ENCODE measurements at places on chromosomes 1 and 21.

DNA sequence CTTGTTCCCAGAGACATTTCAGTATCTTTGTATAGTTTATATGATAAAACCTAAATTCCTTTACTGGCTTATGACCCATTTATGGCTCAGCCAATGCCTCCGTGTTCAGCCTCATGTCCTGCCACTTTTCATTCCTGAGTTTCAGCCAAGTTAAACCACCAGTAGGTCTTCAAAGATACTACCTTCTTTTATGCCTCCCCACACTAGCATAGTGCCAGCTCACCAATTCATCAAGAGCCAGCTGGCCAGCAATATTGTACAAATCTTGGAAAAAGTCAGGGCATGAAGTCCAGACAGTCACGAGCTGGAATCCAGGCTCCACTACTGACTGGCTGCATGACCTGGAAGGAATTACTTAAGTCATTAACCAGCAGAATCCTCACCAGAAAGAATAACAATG, 446.0 kb downstream of the GPATCH2 start:
- DNase-seq = no peak

DNA sequence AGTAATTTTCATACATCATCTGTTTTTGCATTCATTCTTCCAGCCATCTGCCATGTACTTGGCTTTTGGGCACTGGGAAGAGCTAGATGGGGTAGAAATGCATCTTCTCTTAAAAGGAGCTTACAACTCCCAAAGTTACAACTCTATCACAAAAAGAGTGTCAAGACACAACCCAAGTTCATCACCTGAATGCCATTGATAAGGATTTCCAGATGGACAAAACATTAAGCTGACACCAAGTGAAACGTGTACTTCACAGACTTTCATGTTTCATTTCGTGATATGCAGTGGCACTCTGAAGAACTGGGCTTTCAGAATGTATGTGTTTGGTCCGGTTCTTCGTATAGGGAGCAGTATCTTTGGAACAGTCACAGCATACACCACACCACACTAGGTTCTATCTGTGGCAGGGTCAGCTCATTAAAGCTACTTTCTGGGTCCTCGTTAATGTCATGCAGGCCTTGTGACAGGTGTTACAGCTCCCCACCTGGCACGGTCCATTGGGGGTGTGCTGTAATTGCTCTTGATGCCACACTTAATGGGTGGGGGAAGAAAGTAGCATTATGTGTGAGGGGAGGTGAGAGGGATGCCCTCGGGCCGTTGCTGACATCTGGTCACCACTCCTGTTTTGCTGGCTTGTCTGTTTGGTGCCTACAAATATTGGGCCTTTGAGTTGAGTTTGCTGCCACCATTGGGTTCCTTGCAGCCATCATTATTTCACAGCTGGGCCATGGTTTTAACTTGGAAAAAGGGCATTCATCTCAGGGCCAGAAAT, 164.9 kb downstream of the NFIA start:
- no peak for DNase-seq

- DNase-seq = peak; percentile 57
Measured at GRCh38 chr1:46747683-46748288, 28.9 kb upstream of the EFCAB14 start.

- DNase-seq = peak; percentile 50
Measured at GRCh38 chr21:39555911-39556590, 56.7 kb upstream of the B3GALT5 start.

DNA sequence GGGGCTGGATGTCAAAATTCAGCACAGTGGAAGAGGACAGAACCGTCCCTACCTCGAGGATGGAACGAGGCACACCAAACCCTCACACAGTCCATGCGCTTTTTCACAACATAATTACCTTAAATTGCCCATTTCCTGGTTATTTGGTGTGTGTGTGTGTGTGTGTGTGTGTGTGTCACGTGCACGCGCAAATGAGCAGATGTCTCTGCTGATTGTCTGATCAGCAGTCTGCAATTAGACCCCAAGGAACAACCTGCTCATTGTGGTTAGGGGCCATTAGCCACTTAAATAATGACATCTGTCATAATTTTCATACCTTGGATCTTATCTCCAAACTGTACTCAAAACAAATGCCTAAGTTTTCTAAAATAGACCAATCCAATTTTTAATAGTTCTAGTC, 23.2 kb downstream of the AVPR1B start:
- no peak for DNase-seq

GRCh38 chr1:33541966-33542365, 69.5 kb downstream of the ZSCAN20 start:
- DNase-seq = no peak

DNA sequence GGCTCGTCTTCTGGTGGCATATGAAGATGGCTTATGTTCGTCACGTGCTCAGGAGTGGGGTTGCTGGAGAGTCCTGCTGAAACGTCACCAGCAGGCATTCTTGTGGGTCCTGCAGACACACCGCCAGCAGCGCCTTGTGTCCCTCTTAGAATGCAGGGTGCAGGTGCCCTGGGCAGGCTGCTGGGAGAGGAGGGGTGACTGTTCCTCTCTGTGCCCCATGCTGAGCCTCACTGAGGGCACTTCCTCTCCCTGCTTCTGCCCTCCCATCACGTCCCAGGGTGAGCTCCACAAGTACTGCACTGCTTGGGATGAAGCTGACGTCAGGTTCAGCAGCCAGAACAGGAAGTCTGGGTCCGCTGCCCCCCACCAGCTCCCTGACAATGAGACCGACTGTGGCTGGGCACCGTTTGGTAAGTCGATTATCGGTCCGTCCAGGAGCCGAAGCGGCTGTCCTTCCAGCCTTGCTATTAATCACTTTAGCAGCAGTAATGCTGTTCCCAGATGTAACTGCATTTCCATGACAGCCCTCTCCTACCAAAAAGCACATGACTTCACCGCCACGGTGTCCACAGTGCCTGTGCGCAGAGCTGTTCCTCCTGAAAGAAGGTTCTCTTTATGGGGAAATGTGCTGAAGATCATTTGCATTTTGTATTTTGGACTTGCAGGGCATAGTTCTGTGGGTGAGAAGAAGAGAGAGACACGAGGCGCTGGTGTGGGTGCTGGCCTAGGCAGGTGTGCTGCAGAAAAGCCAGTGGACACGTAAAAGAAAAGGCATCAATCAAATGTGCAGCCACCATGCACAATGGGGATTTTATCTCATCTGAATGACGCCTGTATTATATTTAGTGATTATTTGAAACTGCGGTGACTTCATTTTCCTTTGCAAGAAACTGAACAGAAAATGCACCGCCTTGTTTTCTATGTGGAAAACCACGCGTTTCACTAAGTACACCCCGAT, 21.0 kb downstream of the SLC37A1 start:
- DNase-seq = no peak

Data from M059J (cell line).